ENCODE measurements at places on chromosomes 12 and 14.

DNA sequence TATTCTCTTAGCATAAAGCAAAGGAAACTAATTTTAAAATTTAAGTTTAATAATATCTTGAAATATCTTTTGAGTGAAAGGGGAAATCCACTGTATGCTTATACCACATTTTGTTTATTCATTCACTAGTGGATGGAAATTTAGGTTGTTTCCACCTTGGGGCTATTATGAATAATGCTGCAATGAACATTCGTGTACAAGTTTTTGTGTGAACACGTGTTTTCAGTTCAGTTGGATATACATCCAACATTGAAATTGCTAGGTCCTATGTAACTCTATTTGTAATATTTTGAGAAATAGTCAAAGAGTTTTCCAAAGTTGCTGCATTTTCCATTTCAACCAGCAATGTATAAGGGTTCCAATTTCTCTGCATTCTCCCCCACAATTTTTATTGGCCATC is 83.7 kb upstream of the ETV6 start:
- no peak for DNase-seq

GRCh38 chr12:67797185-67797741 is 148.7 kb downstream of the DYRK2 start:
- peak; percentile 52 for DNase-seq

GRCh38 chr12:57111031-57111734 is at the start of gene STAT6:
TSS of gene STAT6 (minus strand) at chr12:57111362. CDS start at chr12:57108278, 3,084 bp downstream.
- DNase-seq, result peak; percentile 87

- no peak for DNase-seq
These were observed 133.6 kb downstream of the TTLL5 start for GRCh38 chr14:75794615-75795038.

DNA sequence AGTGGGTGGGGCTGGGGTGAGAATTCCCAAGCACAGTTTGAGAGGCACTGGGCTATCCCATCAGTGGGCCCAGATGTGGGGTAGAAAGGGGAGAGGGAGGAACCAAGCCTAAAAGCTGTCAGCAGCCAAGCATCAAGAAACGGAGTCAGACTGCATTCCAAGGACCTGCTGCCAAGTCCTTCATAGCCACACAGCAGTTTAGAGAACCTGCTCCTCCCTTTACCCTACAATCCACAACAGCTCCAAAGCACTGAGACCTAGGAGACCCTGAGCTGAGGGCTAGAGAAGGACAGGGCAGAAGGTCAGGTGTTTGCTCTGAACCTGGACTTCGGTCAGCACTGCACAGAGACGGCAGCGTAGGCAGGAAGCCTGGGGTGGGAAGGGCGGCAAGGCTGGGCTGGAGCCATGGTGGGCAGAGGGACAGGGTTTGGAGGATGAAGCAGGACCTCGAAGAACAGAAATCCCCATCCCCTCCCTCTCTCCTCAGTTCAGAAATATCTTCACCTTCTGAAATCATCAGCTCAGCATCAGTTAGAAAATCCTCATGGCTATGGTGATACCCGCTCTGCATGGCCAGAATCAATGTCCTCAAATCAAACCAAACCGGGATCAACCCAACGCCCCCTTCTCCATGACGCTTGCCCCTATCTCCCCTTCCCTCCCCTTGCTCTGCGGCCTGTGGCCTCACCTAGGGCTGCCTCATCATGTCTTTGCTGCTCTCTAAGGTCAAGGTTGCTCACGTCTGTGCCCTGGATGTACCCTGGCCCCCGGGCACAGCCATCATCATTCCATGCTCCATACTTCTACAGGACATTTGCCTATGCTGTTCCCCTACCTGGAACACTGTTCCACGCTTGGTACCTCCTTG is 12.9 kb upstream of the SERPINA4 start:
- no peak for DNase-seq

Data from right hindlimb (tissue), 1 donor.